Stimulated activated CD8-positive, alpha-beta memory T cell treated with anti-CD3 and anti-CD28 coated beads, Interleukin-15, amount 100 ng/mL, for 24 hours (primary cell): ENCODE measurements at places on chromosomes 5 and 9.

GRCh38 chr5:91423871-91424270 lies 40.8 kb upstream of the ARRDC3 start:
- no peak for DNase-seq

- no peak for DNase-seq
Observed at GRCh38 chr9:105385381-105385985, 62.4 kb upstream of the FSD1L start.

GRCh38 chr9:104766025-104766424 lies 2.1 kb downstream of the NIPSNAP3B start:
- DNase-seq, result no peak

DNA sequence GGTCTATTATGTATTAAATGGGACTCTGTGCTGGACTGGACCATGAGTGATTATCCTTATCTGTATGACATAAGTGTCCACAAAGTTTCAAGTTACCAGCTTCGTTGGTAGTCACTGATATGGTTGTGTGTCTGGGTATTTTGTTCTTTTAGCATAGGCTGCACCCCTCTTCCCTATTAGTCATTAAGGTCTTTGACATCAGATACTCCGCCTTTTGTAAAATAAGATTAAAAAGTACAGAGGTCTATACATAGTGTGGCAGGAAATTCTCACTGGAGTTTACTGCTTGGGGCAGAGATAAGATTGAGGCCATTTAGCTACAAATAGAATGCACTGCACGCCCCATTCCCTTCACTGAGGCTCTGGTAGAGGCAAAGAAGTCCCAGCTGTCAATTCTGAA lies 99.4 kb downstream of the TMEM215 start:
- no peak for DNase-seq

DNA sequence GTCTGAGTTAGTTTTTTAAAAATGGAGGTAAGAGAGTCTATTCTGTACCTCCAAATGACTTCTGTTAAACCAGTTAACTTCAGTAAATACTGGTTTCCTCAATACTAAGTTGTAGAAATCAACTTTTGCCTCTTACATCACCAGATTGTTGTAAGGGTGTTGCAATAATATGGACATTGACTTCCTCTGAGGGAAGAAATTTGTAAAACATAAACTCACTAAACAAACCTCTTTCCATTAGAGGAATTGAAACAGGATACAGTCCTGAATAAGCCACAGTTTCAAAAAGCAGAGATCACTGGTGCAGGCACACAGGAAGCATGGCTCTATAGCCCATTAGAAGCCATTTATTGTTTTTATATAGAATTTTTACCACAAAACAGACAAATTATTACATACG lies 32.7 kb upstream of the SLCO6A1 start:
- no peak for DNase-seq
